Fibroblast of upper back skin (primary cell): ENCODE measurements at places on chromosomes 3 and 15.

DNA sequence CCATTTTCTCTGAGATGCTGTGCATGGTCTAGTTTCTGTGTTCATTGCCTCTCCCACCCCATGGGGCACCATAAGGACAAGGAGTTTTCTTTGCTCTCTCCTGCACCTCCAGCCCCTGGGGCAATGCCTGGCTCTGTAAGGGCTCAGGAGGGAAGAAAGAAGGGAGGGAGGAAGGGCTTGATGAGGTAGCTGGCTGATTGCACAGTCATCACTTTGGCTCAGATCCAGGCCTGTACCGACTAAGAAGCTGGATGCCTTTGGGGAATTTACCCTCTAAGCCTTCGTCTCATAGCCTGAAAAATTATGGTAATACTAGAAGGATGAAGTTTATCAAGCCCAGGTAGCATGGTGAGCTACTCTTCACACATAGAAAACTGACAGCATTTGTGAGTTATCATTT is 382.9 kb downstream of the GABRG3 start:
- peak; percentile 73 for DNase-seq

GRCh38 chr3:106714400-106714799 is 662.8 kb upstream of the CCDC54 start:
- no peak for DNase-seq

DNA sequence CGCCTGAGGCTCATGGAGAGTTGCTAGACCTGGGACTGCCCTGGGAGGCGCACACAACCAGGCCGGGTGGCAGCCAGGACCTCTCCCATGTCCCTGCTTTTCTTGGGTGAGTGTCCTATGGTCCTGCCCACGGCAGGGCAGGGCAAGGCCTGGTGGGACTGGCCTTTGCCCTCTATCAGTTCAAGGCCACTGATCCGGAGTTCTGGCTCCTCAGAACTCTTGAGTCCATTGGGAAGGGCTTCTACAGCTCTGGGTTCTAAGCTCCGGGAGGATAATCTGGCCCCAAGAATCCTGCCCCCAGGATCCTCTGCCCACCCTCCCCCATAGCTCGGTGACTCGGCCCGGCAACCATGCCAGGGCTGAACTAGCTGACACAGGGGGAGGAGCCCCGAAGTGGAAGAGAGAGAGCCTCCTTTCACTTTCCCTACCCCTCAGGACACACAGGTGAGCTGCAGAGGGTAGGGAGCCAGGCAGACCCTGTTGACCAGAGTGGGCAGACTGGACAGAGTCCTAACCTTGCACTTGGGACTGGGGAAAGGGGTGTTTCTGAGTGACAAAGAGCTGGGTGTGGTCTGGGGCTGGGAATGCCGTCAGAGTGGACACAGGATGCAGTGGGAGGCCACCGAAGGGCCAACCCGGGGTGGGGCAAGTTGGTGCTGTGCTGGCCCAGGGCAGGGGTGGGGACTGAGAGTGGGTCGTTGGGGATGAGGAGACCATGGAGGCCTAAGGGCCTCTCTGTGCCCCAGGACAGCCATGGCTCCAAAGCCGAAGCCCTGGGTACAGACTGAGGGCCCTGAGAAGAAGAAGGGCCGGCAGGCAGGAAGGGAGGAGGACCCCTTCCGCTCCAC is 664 bp downstream of the PARP3 start:
- DNase-seq: peak; percentile 54

DNA sequence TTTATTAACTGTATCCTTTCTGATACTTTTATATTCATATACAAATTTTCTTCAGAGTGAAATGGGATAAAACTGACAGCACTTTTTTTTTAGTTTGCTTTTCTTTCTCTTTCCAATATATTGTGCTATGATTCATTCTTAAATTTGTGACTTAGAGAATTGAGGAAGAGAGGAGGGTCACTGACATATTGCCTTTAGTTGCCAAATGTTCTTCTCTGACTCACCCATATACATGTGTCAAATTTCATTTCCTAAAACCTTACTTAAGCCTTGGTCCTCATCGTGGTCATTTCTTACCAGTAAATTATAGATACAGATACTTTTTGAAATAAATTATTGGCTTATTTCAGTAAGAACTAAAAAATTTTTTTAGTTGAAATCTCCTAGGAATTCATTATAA is 53.9 kb downstream of the CLASP2 start:
- DNase-seq: peak; percentile 82

DNA sequence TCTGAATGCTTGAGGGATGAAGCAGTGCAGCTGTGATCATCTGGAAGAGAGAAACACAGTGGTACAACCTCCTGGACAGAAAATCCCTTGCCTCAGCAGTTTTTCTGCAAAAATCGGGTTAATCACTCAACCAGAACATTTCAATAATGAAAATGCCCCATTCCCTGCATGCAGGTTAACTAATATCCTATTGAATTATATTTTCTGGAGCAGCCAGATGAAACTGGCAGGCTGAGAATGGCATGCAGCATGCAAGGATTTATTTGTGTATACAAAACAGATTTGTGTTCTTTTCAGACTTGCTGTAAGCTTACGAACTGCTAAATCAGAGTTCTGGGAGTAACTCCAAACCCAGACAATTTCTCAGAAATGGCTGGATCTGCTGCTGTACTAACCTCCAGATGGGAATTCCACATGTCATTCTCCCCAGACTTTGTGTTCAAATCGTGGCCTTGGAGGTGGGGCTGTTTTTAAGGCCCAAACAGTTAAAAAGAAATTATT is 39.1 kb downstream of the SLC9A9 start:
- DNase-seq: peak; percentile 34

DNA sequence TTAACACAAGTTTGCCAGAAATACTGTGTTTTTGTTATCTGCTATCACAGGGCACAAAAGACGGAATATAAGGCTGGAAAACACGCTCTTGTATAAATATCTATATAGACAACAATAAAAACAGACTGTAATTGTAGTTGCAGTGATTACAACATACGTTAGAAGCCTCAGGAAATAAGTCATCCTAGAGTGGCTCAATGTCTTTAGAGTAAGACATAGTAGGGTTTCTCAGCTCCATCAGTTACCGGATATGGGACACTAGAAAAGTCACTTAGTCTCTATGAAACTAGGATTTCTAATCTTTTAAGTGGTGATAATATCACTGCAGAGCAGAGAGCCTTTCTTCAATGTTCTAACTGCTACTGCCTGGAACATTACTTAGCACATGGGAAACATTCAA is 208.8 kb downstream of the STAG1 start:
- DNase-seq: no peak

DNA sequence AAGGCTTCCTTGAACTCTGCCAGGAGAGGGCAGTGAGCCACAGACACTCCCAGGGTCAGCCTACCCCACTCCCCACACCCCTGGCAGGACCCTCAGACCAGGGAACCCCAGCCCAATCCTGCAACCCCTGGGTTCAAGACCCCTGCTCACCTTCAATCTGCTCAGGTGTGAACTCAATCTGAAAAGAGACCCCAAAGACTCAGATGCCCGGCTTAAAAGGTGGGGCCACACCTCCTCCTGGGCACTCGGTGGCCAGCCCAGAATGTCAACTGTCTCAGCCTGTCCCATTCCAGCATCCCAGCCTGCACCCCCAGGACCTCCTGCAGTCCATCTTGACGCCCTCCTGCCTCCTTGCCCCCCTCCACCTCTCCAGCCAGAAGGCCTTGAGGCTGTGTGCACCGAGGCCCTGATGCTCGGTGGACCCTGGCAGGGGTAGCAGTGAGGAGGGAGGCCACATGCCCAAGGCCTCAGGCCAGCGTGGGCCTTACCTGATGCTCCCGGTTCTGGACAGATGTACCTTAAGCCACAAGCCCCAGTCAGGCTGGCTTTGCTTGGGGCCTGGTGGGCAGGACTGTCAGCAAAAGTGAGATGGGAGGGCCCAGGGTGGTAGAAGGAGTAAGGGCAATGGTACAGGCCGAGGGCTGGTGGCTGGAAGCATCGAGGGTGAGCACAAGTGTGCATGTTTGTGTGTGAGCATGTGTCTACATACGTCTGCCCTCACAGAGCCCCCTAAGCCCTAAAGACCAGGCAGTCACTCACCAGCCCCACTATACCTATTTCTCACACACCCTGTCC is 2.2 kb downstream of the MYL3 start:
- no peak for DNase-seq

DNA sequence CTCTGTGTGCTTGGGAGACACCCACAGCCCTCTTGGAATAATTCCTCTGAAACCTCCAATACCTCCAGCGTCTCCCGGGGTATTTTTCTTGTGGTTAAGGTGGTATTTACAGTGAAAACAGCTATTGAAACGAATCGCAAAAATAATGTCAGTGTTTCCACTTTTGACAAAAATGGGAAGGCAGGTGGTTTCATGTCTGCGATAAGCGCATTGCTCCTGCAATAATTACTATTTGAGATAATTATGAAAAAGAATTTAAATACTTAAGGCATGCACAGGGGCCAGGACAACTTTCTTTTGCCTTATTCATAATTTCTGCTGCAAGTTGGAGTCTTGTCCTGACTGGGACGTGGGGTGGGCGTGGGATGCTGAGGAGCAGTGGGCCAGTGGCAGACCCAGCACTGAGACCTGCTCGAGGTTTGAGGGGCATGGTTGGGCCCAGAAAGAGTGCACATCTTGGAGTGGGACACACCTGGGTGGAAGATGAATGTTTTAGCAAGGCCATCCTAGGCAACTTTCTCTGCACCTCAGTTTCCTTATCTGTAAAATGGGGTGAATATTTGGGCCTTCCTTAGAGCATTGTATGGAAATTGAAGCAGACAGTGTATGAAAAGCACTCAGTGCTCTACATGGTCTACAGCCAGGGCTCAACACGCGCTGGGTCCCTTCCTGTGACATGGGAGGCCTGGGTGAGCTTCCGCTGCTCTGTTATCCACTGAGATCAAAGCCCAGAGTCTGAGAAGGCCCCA is 110.5 kb downstream of the FBLN2 start:
- no peak for DNase-seq
